HS-27A (cell line): ENCODE measurements at places on chromosomes 6 and 20.
A peak's percentile ranks its signal among the peaks of the same experiment; 100 is the strongest.

- DNase-seq, result peak; percentile 51
Observed at GRCh38 chr6:101666256-101666655, 272.7 kb downstream of the GRIK2 start.

GRCh38 chr20:8187740-8188139 lies 55.7 kb downstream of the PLCB1 start:
- DNase-seq, result no peak

DNA sequence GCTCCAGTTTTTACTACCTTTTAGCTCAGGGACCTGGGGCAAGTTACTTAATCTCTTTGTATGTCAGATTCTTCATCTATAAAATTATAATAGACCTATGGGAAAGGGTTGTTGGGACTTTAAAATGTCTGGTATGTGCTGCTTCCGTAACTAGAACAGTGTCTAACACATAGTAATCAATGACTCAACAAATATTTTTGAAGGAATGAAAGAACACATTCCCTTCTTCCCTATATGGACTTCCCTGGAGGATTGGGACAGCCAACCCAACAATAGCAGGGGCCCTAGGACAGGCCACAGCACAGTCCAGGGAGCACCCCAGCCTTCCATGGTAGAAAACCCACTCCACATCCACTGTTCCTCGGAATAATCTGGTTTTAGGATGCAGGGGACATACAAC lies 50.7 kb upstream of the TPD52L1 start:
- DNase-seq, result peak; percentile 92

- DNase-seq, result no peak
Observed at GRCh38 chr20:11966186-11966585, 48.5 kb downstream of the BTBD3 start.

DNA sequence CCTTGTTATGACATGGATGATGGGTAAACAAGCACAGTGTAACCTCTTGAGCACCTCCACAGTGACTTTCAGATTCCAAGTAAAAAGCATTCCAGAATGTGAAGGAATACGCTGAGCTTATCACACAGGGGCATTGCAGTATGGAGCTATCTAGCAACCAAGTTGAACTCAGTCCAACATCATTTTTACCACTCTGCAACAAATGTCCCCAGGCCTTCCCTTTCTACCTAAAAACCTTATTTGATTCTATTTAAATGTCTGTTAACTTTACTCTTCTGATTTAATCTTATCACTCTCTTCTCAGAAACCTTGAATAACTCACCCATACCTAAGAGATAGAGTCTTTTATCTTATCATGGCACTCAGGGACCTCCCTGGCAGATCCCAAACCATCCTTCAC lies 195.8 kb upstream of the CDYL start:
- DNase-seq, result no peak

- no peak for DNase-seq
Observed at GRCh38 chr6:150940941-150941340, 75.4 kb downstream of the MTHFD1L start.

- DNase-seq, result no peak
Observed at GRCh38 chr6:56638760-56639159, 3.9 kb downstream of the DST start.
